Activated T-helper 17 cell treated with anti-CD3 and anti-CD28 coated beads, Interleukin-2, amount 50 U/mL, for 72 hours (primary cell): ENCODE measurements at places on chromosomes 12 and 14. TPM values are rescaled to one million over a fixed set of nuclear protein-coding genes. Genes with fewer than 3 reads are reported as not detected.

GRCh38 chr12:124398578-124399227 lies 103.8 kb downstream of the RFLNA start:
- ATAC-seq, result no peak

DNA sequence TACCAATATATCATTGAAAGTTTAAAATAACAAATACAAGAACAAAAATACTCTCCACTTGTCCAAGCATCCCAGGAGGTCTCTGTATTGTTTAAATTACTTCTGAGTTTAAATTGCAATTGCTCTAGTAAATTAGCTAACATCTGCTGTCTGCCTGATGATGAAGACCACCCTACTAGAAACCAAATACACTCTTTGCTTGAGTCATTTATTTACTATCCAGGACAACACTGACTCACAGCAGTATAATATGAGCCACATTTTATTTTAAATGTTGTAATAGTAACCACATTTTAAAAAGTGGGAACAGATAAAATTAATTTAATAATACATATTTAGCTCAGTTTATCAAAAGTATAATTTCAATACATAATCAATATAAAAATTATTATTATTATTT lies 62.9 kb upstream of the EEA1 start:
- ATAC-seq, result no peak

- ATAC-seq, result no peak
Measured at GRCh38 chr14:38248321-38249028, 7.4 kb downstream of the CLEC14A start.

- no peak for ATAC-seq
Measured at GRCh38 chr12:51359851-51360250, 13.4 kb upstream of the CELA1 start.

DNA sequence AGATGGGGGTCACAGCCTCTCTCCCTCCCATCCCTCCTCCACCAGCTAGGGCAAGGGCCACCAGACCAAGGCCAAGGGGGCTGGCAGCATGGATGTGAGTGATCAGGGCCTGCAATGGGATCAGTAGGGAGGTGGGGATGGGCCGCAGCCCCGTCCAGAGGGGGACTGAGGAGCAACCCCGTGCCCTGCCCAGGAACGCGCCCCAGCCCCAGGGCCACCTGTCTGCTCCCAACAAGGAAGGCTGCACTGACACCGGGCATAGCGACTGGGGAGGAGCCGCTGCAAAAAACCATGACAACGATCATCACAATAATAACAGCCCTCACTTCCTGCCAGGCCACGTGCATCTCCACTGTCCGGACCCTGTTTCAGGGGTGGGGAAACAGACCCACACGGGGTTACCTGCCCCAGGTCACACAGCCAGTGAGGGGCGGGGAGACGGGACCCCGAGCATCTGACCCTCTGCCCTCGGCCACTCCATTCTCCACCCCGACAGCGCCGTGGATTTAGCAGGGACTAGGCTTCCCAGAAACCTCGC lies 24.3 kb downstream of the NCOR2 start:
- no peak for ATAC-seq

- ATAC-seq, result no peak
Measured at GRCh38 chr12:19515179-19515578, 75.9 kb downstream of the AEBP2 start.

DTX3 gene
- total RNA-seq, result 16.7 TPM

ST8SIA1 gene
- total RNA-seq, result 3.6 TPM

LUM gene
- not detected for total RNA-seq

FOXM1 gene
- 134 TPM for total RNA-seq
